A673 (cell line): ENCODE measurements at places on chromosomes 12 and 14. TPM values are rescaled to one million over a fixed set of nuclear protein-coding genes. Genes with fewer than 3 reads are reported as not detected.

COPZ1 gene
- 169 and 187 TPM in 2 replicates for total RNA-seq

AKAP6 gene
- 0.73 and 1.7 TPM in 2 replicates for total RNA-seq

NGB gene
- not detected in 2 replicates for total RNA-seq

GRIN2B gene
- not detected in 2 replicates for total RNA-seq

KRT75 gene
- total RNA-seq, result not detected in 2 replicates

PYGL gene
- 14.2 and 18.6 TPM in 2 replicates for total RNA-seq

ADAM21 gene
- not detected in 2 replicates for total RNA-seq

C3AR1 gene
- 1.3 and 3.5 TPM in 2 replicates for total RNA-seq

COCH gene
- 70.8 and 87.6 TPM in 2 replicates for total RNA-seq

- peak; percentile 23 for DNase-seq
These were observed 928 bp downstream of the TBX3 start for GRCh38 chr12:114682785-114683708.

DNA sequence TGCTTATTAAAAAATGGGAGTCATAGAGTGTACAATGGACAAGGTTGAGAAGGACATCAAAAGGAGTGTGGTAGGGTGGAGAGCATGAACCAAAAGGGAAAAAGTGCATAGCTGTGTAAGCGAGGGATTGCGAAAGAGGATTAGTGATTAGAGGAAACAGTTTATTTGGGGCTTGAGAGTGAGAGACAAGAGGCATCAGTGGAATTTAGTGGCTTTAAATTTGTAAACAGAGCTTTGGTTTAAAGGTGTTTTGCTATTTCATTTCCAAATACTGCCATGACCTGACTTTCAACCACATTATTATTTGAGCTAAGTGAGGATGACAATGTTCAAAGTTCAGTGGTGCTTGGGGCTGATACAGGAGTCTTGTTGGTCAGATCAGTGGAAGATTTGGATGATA lies 53.4 kb downstream of the SLC16A7 start:
- DNase-seq, result peak; percentile 6

- no peak for DNase-seq
These were observed 90.1 kb downstream of the FOXN4 start for GRCh38 chr12:109218996-109219395.

- no peak for DNase-seq
These were observed 43.4 kb upstream of the AMN start for GRCh38 chr14:102878970-102879460.

DNA sequence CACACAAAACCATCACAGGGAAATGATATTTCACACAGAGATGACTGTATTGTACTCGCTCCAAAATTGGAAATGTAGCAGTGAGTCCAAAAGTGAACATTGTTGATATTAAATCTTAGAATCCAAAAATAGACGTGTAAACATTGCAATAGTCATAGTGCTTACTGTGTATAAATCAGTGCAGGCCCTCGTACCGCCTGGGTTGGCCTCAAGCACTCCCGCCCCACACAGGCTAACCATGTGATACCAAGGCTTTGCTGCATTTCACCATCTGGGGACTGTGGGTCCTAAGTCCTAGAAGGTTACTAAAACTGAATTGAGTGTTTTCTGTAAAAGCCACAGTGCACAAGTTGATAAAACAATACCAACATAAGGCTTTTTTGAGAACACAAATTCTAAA lies 107.3 kb downstream of the PPP2R5E start:
- DNase-seq, result no peak

DNA sequence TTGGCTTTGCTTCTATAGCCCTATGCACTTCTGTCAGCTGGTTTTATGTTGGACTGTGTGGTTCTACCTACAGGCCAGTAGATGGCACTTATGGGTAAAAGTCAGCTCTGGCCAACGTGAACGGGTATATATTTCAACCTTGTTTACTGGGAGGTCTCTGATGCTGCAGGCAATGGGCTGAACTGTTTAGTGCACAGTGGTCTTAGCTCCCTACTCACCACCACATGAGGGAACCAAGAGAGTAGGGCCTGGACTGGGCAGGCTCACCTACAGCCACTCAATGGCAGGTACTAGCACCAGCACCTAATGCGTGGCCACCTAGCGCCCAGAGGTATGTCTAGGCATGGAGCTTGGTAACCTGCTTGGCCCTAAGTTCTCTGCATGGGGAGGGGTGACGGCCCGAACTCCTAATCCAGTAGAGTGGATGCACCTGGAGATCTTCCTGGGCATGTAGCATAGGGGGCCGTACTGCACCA lies 481.8 kb downstream of the TMEM117 start:
- peak; percentile 81 for DNase-seq

- no peak for DNase-seq
These were observed 91.5 kb upstream of the PTGDR start for GRCh38 chr14:52175982-52176502.

DNA sequence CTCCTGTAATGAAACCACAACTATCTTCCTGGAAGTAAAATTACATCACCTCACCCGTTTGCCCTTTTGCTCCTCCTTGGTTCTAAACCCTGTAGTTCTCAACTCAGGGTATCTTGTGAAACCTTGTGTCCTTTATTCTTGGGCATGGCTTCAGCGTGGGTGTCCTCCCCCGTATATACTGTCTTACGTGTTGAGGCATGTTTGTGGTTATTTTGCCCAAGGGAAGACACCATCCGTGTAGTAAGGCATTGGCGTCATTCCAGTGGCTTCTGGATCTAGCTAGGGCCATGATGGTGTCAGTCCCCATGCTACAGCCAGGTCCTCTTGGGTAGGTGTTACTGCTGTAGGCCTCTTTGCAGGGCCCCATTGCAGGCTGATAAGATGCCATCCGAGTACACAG lies 115.4 kb downstream of the ZFP36L1 start:
- DNase-seq, result no peak

- DNase-seq, result no peak
These were observed 1.5 kb downstream of the BLOC1S1 start for GRCh38 chr12:55717011-55718007.

GRCh38 chr12:110689281-110690126 lies 589 bp upstream of the HVCN1 start:
- peak; percentile 25 for DNase-seq

GRCh38 chr14:100428727-100429126 lies 105.6 kb downstream of the SLC25A47 start:
- peak; percentile 63 for DNase-seq

DNA sequence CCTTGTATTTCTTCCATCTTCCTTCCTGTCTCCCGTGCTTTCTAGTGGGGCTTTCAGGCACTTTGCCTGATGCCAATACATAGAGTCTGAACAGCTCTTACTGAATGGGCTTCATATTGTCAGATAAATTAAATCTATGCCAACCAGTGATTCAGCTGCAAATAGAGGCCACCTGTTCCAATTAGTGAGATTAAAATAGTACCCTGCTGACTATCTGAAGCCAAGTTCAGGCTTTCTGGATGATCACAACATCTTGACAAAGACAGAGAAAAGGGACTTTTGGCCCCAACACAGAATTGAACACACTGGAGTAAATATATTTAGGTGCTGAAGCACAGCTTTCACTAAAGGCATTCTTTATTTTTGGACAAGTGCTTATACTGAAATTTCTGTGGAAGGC lies 11.8 kb downstream of the TMCC3 start:
- DNase-seq, result no peak

GRCh38 chr14:73452341-73453186 lies 5.8 kb downstream of the NUMB start:
- DNase-seq, result peak; percentile 91

DNA sequence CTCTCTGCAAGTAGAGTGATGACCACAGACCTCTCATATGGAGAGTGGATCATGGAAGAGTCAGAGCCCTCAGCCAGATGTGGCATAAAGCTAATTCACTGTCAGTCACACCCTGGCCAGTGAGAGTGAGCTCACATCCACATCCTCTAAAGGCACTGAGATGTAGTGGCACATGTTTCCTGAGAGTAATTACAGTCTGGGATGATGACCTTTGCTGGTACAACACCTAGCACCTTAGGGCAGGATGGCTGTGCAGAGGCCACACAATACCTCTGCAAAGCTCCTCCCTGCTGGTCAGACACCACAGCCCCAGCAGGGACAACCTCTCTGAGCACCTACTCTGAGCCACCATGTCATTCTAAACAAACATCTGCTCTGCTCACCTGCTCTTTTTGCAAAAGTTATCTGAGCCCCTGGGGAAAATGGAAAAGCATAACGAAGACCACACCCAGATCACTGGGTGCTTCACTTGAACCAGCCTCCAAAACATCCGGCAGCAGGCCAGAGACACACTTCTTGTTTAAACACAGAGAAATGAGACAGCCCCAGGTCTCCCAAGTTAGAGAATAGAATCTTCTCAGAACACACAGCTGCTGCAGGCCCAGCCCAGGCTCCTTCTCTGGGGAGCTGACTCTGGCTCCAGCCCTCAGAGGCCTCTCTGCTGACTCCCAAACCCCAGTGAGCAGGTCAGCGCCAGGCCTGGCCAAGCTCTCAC lies 30.3 kb downstream of the PITPNM2 start:
- no peak for DNase-seq

GRCh38 chr12:3087758-3088650 lies 10.8 kb downstream of the TSPAN9 start:
- DNase-seq, result peak; percentile 54

DNA sequence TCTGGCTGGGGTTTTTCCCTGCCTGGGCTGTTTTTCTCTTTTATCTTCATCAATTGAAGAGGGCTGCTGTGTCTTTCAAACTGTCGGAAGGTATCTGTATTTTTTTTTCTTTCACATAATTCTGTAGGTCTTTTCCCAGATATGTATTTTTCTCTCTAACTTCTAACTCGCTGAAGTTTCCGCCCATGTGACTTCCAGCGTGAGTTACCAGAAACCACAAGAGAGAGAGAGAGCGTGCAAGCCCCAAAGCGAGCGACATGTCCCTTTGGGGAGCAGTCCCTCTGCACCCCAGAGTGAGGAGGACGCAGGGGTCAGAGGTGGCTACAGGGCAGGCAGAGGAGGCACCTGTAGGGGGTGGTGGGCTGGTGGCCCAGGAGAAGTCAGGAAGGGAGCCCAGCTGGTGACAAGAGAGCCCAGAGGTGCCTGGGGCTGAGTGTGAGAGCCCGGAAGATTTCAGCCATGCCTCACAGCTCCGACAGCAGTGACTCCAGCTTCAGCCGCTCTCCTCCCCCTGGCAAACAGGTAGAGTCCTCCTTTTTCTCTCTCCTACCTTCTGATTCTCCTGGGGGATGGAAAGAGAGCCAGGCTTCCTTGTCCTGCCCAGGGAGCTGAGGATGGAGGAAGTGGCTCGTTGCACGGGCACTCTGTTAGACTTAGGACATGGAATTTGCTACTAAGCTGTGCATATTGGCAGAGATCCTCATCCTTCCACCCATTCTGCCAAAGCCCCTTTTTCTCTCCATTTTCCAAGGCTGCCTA lies at the start of gene BATF:
Gene BATF (plus strand): TSS at position 246 of the 759 bp plus-strand sequence. CDS start 214 bp downstream, at position 460.
- no peak for DNase-seq

GRCh38 chr14:66628636-66629035 lies 120.7 kb downstream of the GPHN start:
- no peak for DNase-seq

DNA sequence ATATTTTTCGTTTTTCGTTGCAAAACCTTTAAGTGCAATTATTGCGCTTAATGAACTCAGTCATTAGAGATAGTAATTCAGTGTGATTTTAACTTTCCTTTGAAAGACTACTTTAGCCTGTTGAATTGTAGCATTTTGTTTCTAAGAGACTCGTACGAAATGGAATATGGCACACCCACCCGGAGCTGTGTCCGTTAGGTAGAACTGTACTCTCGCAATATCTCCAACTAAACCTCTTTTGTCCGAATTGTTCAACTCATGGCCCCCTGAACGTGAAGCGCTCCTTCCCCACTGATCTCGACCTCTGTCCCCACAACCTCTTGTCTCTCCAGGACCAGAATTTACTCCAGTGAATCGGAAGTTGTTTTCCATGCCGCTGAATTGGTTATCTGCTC lies 800 bp downstream of the PCNX4 start:
- peak; percentile 45 for DNase-seq

GRCh38 chr12:124862768-124863415 lies 772 bp downstream of the SCARB1 start:
- peak; percentile 41 for DNase-seq
